ENCODE measurements at places on chromosomes 16 and 17.

GRCh38 chr17:59496178-59496577, 69.2 kb upstream of the DHX40 start:
- DNase-seq = no peak

- DNase-seq = peak; percentile 83
These were observed 3.5 kb upstream of the PKMYT1 start for GRCh38 chr16:2983706-2984136.

GRCh38 chr17:80878876-80879722, 112.5 kb upstream of the CHMP6 start:
- DNase-seq = no peak

DNA sequence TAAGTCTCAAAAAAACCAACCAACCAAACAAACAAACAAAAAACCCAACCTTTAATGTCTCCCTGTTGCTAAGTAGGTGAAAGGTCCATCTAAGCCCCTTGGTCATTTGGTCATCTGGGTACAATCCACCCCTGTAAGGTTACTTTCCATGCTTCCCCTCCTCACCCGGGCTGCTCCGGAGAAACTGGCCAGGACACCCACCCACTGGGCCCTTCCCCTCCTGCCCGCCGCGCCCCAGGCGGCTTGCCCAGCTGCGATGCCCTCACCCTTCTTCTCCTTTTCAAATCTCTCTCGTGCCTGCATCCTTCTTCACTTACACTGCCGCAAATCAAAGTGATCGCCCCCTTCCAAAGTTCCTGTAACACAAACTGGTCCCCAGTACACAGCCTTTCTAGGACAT, 2.0 kb downstream of the NTAN1 start:
- DNase-seq = no peak

DNA sequence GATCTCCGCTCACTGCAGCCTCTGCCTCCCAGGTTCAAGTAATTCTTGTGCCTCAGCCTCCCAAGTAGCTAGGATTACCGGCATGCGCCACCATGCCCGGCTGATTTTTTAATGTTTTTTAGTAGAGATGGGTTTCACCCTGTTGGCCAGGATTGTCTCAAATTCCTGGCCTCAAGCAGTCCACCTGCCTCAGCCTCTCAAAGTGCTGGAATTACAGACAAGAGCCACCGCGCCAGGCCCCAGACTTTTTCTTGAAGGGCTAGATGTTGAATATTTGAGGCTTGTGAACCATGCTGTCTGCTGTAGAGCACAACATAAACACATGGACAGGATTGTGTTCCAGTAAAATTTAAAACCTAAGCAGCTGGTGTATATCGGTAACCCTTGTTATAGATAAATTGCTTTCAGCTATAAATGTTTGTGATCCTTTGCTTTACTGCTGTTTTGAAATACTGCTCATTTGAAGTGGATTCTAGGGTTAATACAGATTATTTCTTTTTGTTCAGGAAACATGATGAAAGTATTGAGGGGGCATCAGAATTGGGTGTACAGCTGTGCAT, 12.4 kb downstream of the WSB1 start:
- no peak for DNase-seq

- DNase-seq = no peak
These were observed 18.2 kb downstream of the RAB40C start for GRCh38 chr16:608019-608418.

GRCh38 chr16:47887496-47887895, 268.3 kb downstream of the ABCC12 start:
- DNase-seq = no peak

- DNase-seq = no peak
These were observed 3.5 kb upstream of the UBALD2 start for GRCh38 chr17:76261421-76262215.

DNA sequence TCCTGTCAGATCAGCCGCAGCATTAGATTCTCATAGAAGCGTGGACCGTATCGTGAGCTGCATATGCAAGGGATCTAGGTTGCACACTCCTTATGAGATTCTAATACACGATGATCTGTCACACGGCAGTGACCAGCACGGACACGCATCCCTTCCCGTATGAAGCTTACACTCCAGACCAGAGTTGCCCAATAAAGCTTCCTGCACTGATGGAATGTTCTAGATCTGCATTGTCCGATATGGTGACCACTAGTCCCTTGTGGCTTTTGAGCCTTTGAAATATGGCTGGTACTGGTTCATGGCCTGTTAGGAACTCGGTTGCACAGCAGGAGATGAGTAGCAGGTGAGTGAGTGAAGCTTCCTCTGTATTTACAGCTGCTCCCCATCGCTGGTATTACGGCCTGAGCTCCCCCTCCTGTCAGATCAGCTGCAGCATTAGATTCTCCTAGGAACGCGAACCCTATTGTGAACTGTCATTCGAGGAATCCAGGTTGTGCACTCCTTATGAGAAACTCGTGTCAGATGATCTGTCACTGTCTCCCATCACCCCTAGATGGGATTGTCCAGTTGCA, 49.8 kb upstream of the ZCCHC14 start:
- no peak for DNase-seq

DNA sequence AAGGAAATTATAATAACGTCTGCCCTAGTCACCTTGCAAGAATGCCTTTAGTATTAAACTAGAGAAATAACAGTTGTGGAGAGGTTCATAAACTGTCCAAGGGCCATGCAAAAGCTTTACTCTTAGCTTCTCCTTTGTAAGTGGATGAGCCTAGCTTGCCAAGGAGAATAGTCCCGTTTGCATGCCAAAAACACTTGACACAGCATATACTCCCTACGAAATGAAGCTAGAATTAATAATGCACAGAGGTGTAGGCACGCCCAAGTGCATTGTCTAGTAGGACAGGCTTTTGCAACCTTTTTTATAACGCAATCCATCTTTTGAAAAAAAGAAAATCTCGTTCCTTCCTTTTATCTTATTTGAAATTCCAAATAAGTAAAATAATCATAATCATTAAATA, 12.8 kb upstream of the CDRT4 start:
- no peak for DNase-seq

DNA sequence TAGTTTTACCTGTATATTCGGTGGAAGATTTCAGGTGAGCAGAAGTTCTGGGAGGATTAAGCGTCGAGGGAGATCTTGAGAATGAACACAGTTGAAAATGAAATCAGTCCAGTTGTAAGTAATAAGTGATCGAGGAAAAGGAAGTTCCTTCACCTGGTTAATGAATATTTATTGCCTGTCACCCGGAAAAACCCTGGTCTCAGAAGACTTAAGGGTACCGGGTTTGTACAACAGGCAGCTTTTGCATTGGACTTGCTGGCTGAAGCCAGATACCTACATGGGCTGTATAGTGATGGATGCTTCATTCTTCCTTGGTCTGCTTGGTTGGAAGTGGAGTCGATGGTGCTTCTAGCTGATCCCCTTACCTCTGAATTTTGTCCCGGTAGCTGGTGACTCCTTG, 72.7 kb downstream of the PRKCA start:
- DNase-seq = no peak

GRCh38 chr17:40621019-40621418, 26.6 kb downstream of the SMARCE1 start:
- DNase-seq = no peak

- DNase-seq = no peak
These were observed 91.2 kb downstream of the ZNF778 start for GRCh38 chr16:89308391-89309333.

GRCh38 chr16:84299734-84300440, 5.2 kb downstream of the WFDC1 start:
- no peak for DNase-seq

DNA sequence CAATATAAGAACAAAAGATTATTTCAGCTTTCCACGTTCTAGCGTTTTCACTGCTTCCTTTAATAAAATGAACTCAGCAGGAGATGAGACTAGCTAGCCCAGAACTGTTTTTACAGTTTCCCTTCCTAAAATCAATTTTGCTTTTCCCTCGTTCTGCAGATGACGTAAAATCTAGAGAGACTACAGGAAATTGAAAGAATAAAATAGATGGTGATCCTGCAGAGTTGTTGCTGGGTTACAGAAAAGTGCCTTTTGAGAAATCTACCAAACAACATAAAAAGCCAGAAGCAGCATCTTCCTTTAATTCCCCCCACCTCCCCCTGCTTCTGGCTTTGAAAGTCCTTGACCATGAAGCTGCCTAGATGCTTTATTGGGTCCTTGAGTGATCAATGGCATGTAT, 96.8 kb upstream of the CLEC3A start:
- no peak for DNase-seq

DNA sequence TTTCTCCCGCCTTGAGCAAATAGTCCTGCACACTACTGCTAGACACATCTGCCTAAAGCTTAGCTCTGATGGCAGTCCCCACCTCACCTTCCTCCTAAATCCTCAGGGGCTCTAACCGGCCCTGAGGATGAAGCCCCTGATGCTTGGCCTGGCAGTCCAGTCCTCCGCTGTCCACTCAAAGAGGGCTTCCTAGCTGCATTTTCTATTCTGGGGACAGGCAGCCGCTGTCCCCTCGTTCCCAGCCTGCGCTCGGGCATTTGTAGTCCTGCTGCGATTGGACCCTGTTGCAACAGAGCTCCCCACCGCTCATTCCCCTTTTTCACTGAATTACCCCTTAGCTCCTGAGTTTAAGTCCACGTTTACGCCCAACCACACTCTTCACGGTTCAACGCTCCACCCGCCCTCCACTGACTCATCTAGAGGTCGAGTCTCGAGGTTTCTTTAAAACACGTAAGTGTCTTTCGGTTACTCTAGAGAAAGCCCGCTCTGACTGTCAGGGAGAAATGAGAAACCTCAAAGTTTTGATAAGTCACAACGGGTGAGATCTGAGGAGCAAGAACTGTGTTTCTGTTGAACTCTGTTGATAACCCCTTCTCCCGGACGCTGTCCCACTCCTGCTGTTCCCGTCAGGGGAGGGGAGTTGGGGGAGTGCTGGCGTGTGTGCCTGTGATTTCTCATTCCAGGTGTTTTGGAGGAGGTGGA, 4.5 kb downstream of the CCR7 start:
- peak; percentile 56 for DNase-seq

DNA sequence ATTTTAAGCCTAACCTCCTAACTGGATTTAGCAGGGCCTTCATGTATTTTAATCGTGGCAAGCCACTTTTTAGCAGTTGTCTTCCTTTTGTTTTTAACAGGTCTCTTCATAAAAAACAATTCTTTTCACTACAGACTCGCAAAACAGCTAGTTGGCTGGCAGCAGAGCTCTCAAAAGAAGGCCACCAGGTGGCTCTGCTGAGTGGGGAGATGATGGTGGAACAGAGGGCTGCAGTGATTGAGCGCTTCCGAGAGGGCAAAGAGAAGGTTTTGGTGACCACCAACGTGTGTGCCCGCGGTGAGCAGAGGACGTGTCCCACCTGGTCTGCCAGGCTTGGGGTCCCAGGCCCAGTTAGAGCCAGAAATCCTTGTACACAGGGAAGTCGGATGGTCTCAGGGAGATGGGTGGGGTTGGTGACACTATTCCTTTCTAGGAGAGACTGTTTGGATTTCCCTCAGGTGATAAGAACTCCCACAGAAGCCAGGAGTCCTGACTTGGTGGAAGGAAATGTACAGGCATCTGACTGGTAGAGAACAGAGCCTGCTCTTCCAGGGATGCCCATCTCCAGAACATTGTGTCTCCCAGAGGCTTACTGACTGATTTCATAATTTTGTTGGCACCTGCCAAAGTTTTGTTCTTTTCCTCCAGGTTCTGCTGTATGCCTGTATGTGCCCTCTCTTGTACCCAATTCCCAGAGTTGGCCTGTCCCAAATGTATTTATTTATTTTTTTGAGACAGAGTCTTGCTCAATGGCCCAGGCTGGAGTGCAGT, 14.9 kb upstream of the DDX19A start:
- DNase-seq = no peak

DNA sequence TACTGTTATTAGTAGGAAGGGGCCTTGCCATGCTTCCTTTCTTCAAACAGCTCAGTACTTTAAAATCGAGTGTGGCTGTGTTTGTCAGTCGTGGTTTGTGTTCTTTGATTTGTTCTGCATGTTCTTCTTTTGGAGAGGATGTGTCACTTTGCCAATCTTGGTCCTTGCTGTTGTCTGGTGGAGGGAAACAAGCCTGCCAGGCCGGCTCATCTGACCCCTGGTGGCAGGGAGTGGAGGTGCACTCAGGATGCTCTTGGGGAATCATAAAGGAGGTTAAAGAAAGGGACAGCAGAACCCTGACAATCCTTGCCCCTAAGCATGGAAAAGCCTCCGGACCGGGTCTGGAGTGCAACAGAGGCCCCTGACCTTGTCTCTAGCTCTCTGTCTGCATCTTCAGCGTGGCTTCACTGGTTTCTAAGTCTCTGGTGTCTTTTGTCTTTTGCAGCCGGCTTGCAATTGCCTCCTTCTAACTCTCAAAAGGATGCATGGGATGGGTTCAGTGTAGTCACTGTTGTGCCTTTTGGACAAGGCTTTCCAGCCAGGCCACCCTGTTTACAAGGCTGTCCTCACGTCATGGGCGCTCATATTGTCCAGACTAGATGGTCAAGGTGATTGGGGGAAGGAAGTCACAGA, 135.8 kb downstream of the WWOX start:
- peak; percentile 23 for DNase-seq

DNA sequence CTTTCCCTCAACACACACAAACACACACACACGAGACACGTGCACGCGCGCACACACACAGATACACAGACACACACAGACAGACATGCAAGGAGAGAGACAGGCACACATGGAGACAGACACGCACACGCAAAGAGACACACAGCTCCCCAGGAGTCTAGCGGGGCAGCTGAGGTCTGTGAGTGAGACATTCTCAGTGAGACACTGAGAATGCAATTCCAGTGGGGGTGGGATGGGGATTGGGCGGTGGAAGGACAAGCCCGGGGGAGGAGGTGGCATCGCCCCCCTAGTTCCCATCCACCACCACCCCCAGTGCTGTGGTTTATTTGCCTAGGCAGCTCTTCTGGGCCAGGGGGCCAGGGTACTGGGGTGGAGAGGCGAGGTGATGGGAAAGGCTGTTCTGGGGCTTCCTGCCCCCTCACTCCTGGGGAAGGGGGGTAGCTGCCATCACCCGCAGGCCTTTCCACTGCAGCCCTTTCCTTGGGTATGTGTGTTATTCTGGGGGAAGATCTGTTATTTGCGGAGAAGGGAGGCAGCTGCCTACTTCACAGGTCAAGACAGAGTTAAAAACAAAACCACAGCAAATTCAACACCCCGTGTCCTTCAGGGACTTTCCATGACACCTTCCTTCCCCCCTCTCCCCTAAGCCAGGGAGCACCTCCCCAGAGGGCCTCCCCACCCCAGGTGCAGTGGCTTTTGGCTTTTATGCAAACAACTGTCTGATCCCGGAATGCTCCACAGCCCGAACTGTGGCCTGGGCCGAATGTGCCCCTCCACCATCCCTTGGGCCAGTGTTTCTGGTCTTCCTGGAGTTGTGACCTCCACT, 18.0 kb downstream of the GRB7 start:
- DNase-seq = peak; percentile 39

- no peak for DNase-seq
These were observed 29.8 kb upstream of the KCNJ2 start for GRCh38 chr17:70139449-70139993.
